ENCODE measurements at places on chromosomes 5 and 9. TPM values are rescaled to one million over a fixed set of nuclear protein-coding genes. Genes with fewer than 3 reads are reported as not detected.

SPINK13 gene
- total RNA-seq, result not detected

KLHL3 gene
- 32.1 TPM for total RNA-seq

DNA sequence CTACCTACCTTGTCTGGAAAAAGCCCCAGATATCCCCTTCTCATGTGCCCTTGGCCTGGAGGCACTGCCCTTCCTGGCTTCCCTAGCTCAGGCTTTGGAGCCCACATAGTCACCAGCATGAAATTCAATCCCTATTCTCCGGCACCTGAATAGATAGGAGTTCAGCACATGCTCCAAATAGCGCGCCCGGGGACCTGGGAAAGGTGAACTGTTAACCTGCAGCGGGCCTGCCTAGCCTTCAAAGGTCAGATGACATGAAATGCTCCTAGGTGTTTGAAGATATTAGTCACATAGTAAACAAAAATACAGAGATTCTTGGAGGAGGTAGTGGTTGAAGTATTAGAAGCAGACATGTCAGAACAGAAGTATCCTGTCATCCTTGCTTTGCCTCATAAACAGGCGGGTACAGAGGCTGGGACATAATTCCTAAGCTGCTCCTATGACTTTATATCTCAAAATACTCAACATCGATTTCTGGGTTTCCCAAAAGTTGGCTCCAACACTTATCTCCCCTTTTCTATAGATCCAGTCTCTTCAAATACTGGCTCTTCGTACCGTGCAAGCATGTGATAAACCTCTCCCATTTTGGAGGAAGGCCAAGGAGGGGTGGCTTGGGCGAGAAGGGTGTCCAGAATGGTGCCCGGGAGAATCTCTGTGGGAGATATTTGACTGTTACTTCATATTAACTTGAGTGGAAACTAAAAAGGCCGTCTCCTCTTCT is 88.0 kb upstream of the ANKH start:
- H3K36me3 ChIP-seq, result no peaks in the 10 kb centered on the region
- H3K4me1 ChIP-seq, result peaks cover 2% of the 10 kb centered on the region
- DNase-seq, result no peak
- H3K4me3 ChIP-seq, result no peak overlapping the region
- H3K27me3 ChIP-seq, result peaks cover 2% of the 10 kb centered on the region

DNA sequence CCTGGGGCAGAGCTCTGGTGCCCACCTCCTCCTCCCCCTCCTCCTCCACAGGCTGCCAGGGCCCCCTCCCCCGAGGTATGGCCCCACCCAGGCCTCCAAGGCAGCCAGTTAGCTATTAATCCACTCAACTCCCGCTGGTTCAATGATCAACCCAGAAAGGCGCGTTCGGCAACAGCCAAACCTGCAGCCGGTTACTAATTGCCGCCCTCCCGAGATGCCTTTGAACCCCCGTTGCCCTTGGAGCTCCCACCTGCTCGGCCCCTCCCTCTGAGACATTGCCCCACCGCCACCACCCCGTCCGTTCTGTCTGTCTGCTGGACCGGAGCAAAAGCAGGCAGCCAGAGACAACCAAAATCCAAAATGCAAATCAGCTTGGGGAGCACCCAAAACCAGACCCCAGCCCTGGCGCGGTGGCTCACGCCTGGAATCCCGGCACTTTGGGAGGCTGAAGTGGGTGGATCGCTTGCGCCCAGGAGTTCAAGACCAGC is 25.8 kb downstream of the NOTCH1 start:
- H3K4me3 ChIP-seq, result peak overlapping the region; percentile 52
- peaks cover 6% of the 10 kb centered on the region for H3K36me3 ChIP-seq
- H3K27me3 ChIP-seq, result no peaks in the 10 kb centered on the region
- peak overlapping the region; percentile 85 for H3K27ac ChIP-seq
- peak; percentile 39 for DNase-seq

TMEM161B gene
- 21.1 TPM for total RNA-seq

- peaks cover 6% of the 10 kb centered on the region for H3K27me3 ChIP-seq
- no peak overlapping the region for H3K27ac ChIP-seq
- no peak for DNase-seq
- H3K4me1 ChIP-seq, result no peaks in the 10 kb centered on the region
- no peak overlapping the region for H3K4me3 ChIP-seq
Observed at GRCh38 chr9:96122282-96122681, 179.7 kb downstream of the HSD17B3 start.

SLC1A1 gene
- 3.8 TPM for total RNA-seq

GRCh38 chr5:33846851-33847250 is 44.9 kb downstream of the ADAMTS12 start:
- DNase-seq, result no peak
- H3K27ac ChIP-seq, result no peak overlapping the region
- peaks cover 7% of the 10 kb centered on the region for H3K36me3 ChIP-seq
- H3K4me1 ChIP-seq, result peaks cover 12% of the 10 kb centered on the region
- H3K27me3 ChIP-seq, result no peaks in the 10 kb centered on the region

GRCh38 chr5:112921026-112921832 is 798 bp downstream of the REEP5 start:
- peak; percentile 52 for DNase-seq
- H3K4me1 ChIP-seq, result peaks cover 10% of the 10 kb centered on the region
- peak overlapping the region; percentile 94 for H3K4me3 ChIP-seq
- peaks cover 15% of the 10 kb centered on the region for H3K27me3 ChIP-seq
- H3K36me3 ChIP-seq, result peaks cover 11% of the 10 kb centered on the region
- peak overlapping the region; percentile 91 for H3K27ac ChIP-seq

- no peaks in the 10 kb centered on the region for H3K36me3 ChIP-seq
- no peak for DNase-seq
- H3K27ac ChIP-seq, result no peak overlapping the region
Observed at GRCh38 chr5:39198127-39198526, 21.2 kb downstream of the FYB1 start.

- no peaks in the 10 kb centered on the region for H3K27me3 ChIP-seq
- H3K36me3 ChIP-seq, result no peaks in the 10 kb centered on the region
- no peak for DNase-seq
- peaks cover 15% of the 10 kb centered on the region for H3K4me1 ChIP-seq
- no peak overlapping the region for H3K27ac ChIP-seq
- no peak overlapping the region for H3K4me3 ChIP-seq
Observed at GRCh38 chr9:118670011-118670953, 699.0 kb downstream of the BRINP1 start.

DNA sequence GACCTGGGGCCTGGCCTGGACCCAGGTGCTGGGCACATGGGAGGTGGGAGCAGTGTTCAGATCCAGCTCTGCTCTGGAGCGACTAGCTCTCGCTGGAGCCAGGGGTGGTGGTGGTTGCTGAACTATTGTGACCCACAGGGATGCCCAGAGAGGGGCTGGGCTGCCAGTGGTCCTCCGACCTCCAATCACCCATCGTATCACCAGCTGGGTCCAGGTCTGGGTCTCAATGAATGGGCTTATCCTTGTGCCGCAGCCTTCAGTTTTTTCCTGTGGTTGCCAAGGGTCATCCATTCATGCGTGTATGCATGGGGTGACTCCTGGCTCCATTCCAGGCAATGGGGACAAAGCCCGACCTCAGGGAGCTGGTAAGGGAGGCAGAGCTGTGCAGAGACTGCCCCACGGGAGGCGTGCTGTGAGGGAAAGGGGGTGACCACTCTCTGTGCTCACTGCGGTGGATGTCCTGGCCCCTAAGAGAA is 68.6 kb upstream of the RNF130 start:
- no peaks in the 10 kb centered on the region for H3K4me1 ChIP-seq
- no peak for DNase-seq
- H3K4me3 ChIP-seq, result no peak overlapping the region

FAM151B gene
- 2.7 TPM for total RNA-seq

- H3K27me3 ChIP-seq, result no peaks in the 10 kb centered on the region
- H3K4me1 ChIP-seq, result peaks cover 3% of the 10 kb centered on the region
- no peaks in the 10 kb centered on the region for H3K36me3 ChIP-seq
- DNase-seq, result no peak
- no peak overlapping the region for H3K4me3 ChIP-seq
Observed at GRCh38 chr9:127537014-127537413, 75.1 kb upstream of the STXBP1 start.

GRCh38 chr9:27548055-27548741 is 18.6 kb upstream of the MOB3B start:
- DNase-seq, result no peak
- no peak overlapping the region for H3K4me3 ChIP-seq
- H3K27ac ChIP-seq, result no peak overlapping the region
- H3K27me3 ChIP-seq, result no peaks in the 10 kb centered on the region

PCSK5 gene
- total RNA-seq, result 7.3 TPM

DNA sequence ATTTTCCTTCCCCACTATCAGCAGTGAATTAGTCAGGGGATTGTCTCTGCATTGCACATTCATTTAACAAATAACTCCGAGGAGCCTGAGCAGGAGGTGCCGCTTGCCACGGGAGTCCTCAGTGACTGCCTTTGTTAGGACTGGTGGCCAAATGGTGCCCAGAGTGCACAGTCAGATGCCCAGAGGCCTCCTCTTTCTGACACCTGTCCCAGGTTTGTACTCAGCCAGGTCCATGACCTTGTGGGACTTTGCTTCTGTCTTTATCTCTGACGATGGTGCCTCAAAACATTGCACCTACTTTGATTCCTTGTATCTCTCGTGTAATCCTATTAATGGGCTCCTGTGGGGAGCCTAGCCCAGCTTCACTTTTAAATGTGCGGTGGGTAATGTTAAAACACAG is 4.3 kb downstream of the SRD5A1 start:
- no peaks in the 10 kb centered on the region for H3K4me1 ChIP-seq
- no peaks in the 10 kb centered on the region for H3K36me3 ChIP-seq
- no peak overlapping the region for H3K4me3 ChIP-seq
- no peaks in the 10 kb centered on the region for H3K27me3 ChIP-seq
- no peak for DNase-seq
- H3K27ac ChIP-seq, result no peak overlapping the region

CYSRT1 gene
- 1.2 TPM for total RNA-seq

GRCh38 chr9:2215921-2216441 is 200.8 kb downstream of the SMARCA2 start:
- H3K27me3 ChIP-seq, result no peaks in the 10 kb centered on the region
- DNase-seq, result no peak
- H3K4me1 ChIP-seq, result no peaks in the 10 kb centered on the region
- H3K27ac ChIP-seq, result no peak overlapping the region
- no peak overlapping the region for H3K4me3 ChIP-seq

DNA sequence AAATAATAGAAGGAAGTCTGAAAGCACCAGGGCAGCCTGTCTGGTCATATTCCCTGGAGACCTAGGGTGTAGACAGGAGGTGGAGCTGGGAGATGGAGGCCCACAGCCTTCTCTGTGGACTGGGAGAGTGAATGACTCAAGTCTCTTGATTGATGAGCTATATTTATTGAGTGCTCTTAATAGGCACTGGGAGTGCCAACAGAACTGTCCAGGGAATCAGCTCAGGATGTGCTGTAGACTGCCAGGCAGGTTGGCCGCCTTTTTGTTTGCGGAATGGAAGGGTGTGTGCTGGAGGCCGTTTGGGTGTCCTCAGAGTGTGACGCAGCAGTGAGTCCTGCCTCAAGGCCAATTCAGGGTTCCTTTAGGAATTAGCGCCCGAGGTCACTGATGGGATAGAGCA is 33.4 kb upstream of the POMT1 start:
- DNase-seq, result no peak
- peaks cover 11% of the 10 kb centered on the region for H3K4me1 ChIP-seq
- H3K27me3 ChIP-seq, result no peaks in the 10 kb centered on the region

SKIC3 gene
- total RNA-seq, result 84.2 TPM

DNA sequence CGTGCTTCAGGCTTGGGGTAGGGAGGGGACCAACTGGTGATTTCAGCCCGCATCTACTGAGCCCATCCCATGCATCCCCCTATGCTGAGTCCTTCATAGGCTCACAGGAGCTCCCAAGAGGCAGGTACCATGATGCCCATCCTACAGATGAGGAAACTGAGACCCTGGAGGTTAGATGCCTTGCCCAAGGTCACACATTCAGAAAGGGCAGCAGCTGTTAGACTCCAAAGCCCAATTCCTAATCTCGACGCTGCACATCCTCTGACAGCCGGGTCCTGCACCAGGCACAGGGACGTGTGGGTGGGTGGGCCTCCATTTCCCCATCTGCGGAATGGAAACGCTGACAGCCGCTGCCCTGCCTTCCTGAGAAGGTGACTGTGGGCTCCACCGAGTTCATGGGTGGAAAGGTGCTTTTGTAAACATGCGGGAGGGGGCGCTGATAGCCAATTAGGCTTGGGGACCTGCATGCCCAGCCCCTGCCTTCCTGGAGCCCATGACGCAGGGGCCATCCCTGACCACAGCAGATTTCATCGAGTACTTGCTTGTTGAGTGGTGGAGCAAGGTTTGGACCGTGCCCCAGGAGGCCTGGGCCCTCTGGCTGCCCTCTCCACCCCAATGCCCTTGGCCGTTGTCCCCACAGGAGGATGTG is 2.2 kb downstream of the DNM1 start:
- peaks cover 24% of the 10 kb centered on the region for H3K27me3 ChIP-seq
- H3K27ac ChIP-seq, result no peak overlapping the region
- H3K36me3 ChIP-seq, result no peaks in the 10 kb centered on the region
- no peak overlapping the region for H3K4me3 ChIP-seq
- peaks cover 13% of the 10 kb centered on the region for H3K4me1 ChIP-seq

DNA sequence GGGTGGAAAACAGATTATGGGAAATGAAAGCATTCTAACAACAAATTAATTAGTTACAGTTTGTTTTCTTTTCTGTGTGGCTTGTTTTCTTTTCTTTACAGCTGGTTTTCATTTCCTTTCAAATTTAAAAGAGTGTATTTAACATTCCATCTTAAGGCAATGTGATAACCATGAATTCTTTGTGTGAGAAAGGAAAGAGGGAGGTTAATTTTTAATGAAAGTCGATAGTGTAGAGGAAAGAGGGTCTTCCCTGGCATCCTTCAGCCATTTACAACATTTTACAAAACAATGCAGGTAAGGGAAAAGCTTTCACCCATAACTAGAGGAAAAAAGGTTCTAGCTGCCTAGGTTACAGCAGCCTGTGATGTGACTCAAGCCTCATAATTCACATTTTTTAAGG is 43.9 kb upstream of the IL33 start:
- H3K4me1 ChIP-seq, result peaks cover 8% of the 10 kb centered on the region
- peak overlapping the region; percentile 37 for H3K4me3 ChIP-seq
- no peaks in the 10 kb centered on the region for H3K27me3 ChIP-seq
- DNase-seq, result no peak

DNA sequence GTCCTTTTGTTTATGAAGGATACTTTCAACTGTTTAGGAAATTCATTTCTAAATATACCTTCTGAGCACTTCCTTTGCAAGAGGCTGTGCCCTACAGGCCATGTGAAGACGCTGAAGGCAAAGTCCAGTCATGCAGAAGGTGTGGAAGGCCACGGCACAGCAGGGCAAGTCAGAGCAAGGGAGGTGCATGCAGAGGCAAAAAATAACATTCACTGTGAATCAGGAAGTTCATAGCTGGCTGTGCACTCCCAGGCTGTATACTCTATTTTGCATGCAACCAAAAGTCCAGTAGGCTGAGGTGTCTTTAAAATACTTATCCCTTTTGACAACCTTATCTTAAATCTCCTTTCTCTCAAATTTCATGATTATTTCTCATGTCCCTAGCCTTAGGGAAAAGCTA is 50.3 kb downstream of the GNAQ start:
- DNase-seq, result no peak
- no peaks in the 10 kb centered on the region for H3K27me3 ChIP-seq
- peaks cover 27% of the 10 kb centered on the region for H3K4me1 ChIP-seq
- no peak overlapping the region for H3K27ac ChIP-seq
- H3K4me3 ChIP-seq, result no peak overlapping the region

C6 gene
- total RNA-seq, result 0.74 TPM
